ENCODE measurements at places on chromosomes 4 and X.

GRCh38 chr4:21677173-21677572 is 271.4 kb downstream of the KCNIP4 start:
- no peak for DNase-seq

DNA sequence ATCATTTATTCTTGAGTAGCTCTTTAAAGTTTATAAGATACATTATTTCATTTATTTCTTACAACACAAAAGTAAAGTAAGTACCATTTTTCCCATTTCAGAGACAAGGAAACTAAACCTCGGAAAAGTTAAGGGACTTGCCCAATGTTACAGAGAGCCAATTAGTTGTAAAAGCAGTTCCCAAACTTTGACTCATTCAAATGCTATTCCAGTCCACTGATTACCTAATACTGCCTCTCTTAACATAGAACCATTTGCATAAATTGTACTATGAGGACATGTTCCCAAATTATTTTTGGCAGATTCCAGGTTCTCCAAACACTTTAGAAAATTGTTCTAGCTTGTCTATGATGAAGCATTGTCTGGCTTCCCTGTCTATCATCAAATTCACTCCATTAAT is 45.6 kb upstream of the GRIA3 start:
- DNase-seq = no peak

DNA sequence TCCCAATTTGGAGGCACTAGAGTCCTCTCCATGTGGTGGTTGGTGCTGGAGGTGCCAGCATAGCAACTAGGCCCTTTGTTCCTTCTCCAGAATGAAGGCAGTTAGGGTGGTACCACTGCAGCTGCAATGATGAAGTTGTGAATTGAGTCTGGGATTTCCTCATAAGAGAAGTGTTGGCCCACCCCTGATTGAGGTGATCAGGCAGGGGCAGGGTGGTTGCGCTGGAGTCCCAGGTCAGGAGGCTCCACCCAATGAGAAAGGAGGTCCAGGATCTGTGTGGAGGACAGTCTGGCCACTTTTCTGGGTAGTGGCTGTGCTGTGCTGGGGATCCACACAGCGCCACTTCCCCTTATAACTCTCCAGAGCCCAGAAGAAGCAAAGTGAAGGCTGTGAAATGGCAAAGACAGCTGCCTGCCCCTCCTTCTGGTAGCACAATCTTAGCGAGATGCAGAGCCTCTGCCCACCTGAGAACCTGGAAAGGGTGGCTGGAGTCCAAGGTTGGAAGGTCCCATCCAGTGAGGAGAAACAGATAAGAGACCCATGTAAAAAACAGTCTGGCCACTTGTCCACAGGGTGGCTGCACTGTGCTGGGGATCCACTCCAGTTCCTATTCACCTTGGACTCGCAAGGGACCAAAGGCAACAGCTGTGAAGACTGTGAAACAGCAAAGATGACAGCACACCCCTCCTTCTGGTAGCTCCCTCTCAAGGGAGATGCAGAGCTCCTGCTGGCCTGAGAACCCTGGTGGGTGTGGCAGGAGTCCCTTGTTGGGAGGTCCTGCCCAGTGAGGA is 124.6 kb downstream of the RRAGB start:
- no peak for DNase-seq

GRCh38 chrX:86137071-86137470 is 11.2 kb upstream of the DACH2 start:
- DNase-seq = no peak

- DNase-seq = peak; percentile 29
Observed at GRCh38 chr4:21512353-21512752, 436.2 kb downstream of the KCNIP4 start.

- DNase-seq = no peak
Observed at GRCh38 chr4:144861471-144861870, 215.5 kb downstream of the HHIP start.

DNA sequence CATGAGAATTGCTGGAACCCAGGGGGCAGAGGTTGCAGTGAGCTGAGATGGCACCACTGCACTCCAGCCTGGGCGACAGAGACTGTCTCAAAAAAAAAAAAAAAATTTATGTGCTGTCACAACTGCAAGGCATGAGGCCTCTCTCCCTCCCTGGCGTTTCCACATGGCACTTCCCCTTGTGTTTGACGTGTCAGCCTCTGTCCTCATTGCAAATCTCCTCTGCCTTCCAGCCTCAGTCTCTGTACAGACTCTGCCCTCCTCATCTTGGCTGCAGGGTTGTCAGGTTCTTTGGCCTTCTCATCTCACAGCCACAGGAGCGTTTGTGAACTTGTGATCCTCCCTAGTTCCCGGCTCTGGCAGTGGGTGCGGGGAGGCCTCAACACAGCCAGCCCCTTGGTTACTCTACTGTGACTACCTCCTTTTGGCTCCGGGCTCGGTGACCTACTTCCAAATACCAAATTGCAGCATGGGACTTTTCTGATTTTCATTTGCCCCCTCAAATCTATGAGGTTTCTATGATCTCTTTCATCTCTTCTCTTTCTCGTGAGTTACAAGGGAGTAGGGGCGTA is 250.0 kb downstream of the CBR4 start:
- no peak for DNase-seq

DNA sequence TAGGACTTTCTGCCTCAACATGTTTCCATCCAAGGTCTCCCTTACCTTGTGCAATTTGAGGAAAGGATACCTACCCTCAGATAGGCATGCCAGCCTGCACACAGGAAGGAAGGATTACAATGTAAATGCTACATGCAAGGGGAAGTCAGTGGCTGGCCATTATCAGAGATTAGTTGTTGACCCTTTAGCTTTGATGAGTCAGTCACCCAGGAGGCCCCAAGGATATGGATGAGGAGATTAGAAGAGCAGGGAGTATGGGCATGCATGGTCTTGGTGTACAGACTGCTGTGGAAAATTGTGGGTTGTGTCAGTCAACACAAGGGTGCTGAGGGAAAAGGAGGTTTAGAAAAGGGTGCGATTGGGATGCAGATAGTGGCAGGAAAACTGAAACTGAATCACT is 92.0 kb downstream of the GUCY2F start:
- no peak for DNase-seq

GRCh38 chrX:154761977-154762536 is 607 bp upstream of the DKC1 start:
- no peak for DNase-seq

GRCh38 chrX:24493740-24494581 is 28.9 kb downstream of the PDK3 start:
- no peak for DNase-seq

DNA sequence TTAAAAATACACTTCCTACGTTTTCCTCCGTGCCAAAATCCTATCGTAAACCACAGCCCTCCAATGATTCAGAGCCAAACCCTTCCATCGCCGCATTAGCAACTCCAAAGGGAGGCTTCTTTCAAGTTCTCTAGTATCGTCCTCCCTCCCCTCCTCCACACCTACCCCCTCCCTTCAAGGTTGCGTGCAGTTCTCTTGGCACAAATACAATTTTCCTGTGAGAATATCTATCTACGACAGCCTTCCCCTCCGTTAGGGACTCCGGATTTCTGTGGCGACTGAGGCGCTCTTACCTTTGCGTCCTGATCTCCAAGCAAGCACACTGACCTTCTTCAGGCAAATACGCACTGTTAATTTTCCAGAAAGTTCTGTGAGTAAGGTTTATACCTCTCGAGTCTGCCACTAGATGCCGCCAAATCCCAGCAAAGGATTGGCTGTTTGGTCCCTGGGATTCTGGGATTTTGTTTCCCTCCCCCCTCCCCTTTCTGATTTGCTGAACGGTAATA is 1.2 kb upstream of the MORF4L2 start:
- peak; percentile 37 for DNase-seq

- no peak for DNase-seq
Observed at GRCh38 chrX:38651625-38652601, 90.6 kb downstream of the TSPAN7 start.

DNA sequence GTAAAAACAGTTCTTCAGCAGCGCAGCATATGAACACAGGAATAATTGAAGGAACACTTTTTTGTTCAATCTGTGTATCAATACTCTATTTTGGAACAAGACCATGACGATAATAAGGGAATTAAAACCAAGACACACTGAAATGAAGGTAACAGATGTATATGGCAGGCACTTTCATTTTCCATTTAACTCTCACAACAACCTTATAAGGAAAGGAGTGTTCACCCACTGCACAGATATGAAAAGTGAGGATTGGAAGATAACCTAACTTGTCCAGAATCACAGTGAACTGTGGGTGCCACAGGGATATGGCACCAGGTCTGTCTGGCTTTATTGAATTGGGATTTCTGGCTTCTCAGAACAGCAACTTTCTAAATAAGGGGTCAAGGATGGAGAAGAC is 153.3 kb downstream of the MID1IP1 start:
- no peak for DNase-seq

DNA sequence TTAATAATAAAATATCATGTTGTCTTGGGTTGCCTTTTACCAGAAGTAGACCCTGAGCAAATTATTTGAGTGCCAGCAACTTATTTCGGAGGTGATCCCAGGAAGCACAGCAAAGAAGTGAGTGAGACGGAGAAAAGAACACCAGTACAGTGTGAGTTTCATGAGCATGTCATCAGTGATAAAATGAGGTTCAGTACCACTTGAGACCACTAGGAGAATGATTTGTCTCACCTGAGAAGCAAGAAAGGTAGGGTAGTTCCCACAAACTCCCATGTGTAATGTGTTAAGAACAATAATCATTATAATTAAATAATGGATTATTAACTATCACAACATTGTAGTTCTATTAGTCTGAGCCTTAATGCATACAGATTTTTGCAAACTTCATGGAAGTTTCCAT is 112.8 kb upstream of the DMD start:
- DNase-seq = no peak

DNA sequence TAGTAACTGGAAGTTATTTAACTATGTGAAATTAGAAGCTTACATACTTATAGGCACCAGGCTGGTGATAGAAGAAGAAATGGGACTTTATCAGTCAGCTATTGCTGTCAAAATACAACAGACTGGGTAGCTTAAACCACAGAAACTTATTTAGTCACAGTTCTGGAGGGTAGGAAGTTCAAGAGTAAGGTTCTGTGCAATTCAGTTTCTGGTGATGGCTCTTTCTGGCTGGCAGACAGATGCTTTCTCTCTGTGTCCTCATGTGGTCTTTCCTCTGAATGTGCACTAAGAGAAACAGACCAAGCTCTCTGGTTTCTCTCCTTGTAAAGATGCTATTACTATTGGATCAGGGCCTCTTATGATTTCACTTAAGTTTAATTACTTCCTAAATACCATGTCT is 92.1 kb upstream of the ANKRD50 start:
- no peak for DNase-seq

GRCh38 chrX:154828016-154828408 is 6.5 kb downstream of the SMIM9 start:
- no peak for DNase-seq

- DNase-seq = no peak
Observed at GRCh38 chrX:85963736-85964135, 83.6 kb downstream of the CHM start.

GRCh38 chrX:153460826-153461225 is 9.6 kb downstream of the HAUS7 start:
- DNase-seq = peak; percentile 10

GRCh38 chr4:80091184-80091583 is 18.2 kb upstream of the ANTXR2 start:
- DNase-seq = no peak

GRCh38 chrX:639151-639550 is 8.6 kb downstream of the SHOX start:
- no peak for DNase-seq
